Lung (tissue), 17 donors: ENCODE measurements at places on chromosomes 5 and 9. TPM values are rescaled to one million over a fixed set of nuclear protein-coding genes. Genes with fewer than 3 reads are reported as not detected.

DNA sequence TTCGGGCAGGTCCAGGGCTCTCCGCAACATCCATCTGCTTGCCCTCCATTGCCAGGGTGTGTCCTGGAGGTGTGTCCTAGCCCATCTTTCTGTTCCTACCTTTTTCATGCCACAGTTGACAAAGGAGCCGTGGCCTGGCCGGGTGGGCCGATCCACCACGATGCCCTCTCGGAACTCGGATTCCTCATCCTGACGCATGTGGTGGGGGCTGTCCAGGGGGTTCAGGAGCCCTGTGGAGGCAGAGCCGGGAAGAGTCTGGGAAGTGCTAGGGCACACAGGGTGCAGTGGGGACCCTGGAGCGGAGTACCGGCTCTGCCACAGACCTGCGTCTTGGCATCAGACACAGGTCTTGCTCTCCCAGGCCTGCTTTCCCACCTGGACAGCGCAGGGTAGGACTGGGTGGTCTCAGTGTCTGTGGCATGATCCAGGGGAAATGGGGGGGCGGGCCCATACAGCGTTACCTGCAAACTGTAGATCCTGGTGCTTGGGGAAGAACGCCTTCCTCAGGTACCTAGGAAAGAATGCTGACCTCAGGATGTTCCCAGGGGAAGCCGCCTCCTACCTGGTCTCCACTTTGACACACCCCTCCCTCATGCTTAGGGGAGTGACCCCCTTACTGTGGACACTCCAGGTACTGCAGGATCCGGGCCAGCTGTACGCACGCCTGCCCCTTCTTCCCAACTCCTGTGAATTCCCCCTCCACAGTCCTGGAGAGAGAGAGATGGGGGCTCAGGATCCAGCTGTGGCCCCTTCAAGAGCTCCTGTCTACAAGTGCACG lies 3.5 kb downstream of the SPOUT1 start:
- DNase-seq: no peak
- no peaks in the 10 kb centered on the region for H3K27me3 ChIP-seq
- no peak overlapping the region for H3K4me3 ChIP-seq
- H3K27ac ChIP-seq: no peak overlapping the region
- peaks cover 2% of the 10 kb centered on the region for H3K4me1 ChIP-seq

RPP25L gene
- 17.0 TPM for total RNA-seq

AK8 gene
- total RNA-seq: 5.1 TPM

DNA sequence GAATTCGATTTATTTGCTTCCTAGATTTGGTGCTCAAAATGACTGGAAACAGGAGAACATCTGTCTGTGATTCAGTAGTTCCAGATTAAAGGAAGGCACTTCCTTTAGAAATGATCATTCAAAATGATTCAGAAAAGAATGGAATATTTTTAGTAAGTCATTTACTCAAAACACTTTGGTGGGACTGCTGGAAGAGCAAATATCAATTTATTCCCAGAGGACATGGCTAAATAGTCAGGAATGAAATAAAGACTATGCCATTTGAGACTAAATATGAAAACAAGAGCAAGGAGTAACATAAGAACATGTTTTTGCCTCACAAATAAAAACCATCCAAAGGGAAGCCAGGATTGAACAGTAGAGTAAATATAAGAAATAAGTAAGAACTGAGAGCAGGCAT lies 138.6 kb upstream of the RASA1 start:
- no peaks in the 10 kb centered on the region for H3K27me3 ChIP-seq
- no peak overlapping the region for H3K4me3 ChIP-seq
- H3K36me3 ChIP-seq: no peaks in the 10 kb centered on the region
- DNase-seq: no peak
- no peak overlapping the region for H3K27ac ChIP-seq

DNA sequence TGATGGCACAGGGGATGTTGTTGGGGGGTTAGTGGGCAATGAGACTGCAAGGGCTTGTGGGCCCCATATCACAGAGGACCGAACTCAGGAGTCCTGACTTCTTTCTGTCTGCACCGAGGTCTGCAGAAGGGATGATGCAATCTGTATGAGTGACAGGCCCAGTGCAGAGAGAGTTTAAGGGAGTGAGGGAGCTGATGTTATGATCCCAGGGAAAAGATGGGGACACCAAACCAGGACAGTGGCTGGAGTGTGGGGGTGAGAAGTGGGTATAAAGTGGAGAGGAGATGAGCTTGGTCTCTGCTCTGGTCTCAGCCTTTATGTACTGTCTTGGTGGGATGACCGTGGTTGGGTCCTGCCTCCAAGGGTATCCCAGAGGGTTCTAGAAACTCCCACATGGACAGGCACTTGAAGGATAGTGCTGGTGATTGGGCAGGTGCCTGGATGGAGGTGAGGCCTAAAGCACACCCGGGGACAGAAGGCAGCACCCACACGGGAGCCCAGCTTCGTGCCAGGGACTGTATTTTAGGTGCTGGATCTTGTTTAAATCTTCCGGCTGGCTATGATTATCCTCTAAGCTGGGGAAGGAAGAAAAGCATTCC lies 21.9 kb downstream of the GSN start:
- H3K36me3 ChIP-seq: no peaks in the 10 kb centered on the region
- peak overlapping the region; percentile 93 for H3K27ac ChIP-seq
- DNase-seq: no peak
- no peaks in the 10 kb centered on the region for H3K27me3 ChIP-seq
- peaks cover 30% of the 10 kb centered on the region for H3K4me1 ChIP-seq
- no peak overlapping the region for H3K4me3 ChIP-seq
